Right renal cortex interstitium (tissue), 3 donors: ENCODE measurements at places on chromosomes 5 and 9. TPM values are rescaled to one million over a fixed set of nuclear protein-coding genes. Genes with fewer than 3 reads are reported as not detected.

- DNase-seq = no peak
Observed at GRCh38 chr5:169050146-169050571, 250.8 kb downstream of the SLIT3 start.

Gene ENTREP1
- 1.6 TPM for polyA plus RNA-seq

Gene CENPK
- polyA plus RNA-seq = 29.0 TPM

DNA sequence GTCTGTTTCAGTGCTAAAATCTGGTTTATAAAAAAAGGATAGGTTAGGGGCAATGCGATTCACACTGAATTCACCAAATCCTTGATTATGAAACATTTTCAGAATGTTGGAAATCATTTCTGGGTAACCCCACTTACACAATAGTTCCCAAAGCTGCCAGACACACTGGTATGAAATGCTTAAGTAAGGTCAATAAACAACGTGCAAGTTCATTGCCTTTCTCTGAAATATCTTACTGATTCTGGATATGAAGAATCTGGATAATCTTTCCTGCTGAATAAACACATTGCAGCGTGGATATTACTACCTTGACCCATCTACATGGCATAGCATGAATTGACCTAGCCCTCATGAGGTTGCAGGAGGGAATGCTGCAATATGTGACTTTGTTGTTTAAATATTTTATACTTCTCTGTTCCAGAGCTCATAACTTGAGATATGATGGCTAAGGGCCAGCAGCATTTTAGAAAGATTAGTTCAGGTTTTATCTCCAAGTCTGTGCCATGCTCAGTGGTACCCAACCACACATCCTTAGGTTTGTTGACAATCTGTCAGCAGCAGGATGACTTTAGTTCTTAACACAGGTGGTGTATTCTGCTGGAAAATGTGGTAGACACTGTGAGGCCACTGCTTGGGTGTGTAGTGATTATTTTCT, 121.0 kb downstream of the NREP start:
- no peak for DNase-seq
